Aorta (tissue), 5 donors: ENCODE measurements at places on chromosomes 5 and 9. TPM values are rescaled to one million over a fixed set of nuclear protein-coding genes. Genes with fewer than 3 reads are reported as not detected.

Gene PHF24
- 0.88 TPM for total RNA-seq

Gene GOLM1
- total RNA-seq: 29.4 TPM

DNA sequence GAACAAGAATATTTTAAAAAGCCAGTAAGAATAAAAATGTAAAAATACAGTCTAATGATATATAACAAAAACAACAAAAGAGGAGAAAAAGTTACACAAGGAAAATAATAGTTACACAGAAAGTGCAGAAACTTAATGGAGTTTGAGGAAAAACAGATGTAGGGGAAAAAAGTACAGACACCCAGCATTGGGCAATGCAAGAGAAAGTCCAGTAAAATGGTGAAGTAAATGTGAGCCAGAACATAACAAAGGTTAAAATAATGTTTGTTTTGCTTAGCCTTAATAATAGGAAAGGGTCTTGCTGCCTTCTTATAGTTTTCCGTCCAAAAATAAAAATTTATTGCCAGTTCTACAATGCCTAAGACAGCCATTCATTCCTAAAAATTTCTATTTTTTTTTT, 364.2 kb downstream of the NNT start:
- no peak for DNase-seq
- H3K4me3 ChIP-seq: no peak overlapping the region
- H3K4me1 ChIP-seq: no peaks in the 10 kb centered on the region
- H3K27me3 ChIP-seq: no peaks in the 10 kb centered on the region
- no peak overlapping the region for H3K27ac ChIP-seq

DNA sequence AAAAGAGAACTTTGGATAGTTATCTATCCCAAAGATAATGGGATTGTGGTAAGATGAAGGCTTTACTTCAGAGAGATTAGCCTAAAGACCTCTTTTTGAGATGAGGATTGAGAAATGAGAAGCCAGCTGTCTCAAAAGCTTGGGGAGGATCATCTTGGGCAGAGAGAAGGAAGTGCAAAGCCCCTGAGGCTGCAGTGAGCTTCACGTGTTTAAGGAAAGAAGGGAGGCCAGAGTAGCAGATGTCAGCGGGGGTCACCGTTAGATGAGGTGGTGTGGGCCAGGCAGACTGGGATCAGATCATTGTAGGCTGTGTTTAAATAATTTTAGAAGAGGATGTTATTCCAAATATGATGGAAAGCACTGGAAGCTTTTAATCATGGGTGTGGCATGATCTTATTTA, 270.1 kb downstream of the ARHGEF28 start:
- DNase-seq: no peak
- peaks cover 2% of the 10 kb centered on the region for H3K36me3 ChIP-seq
- no peak overlapping the region for H3K27ac ChIP-seq
- no peaks in the 10 kb centered on the region for H3K4me1 ChIP-seq
- H3K27me3 ChIP-seq: no peaks in the 10 kb centered on the region

GRCh38 chr9:36872641-36873040, 161.4 kb downstream of the PAX5 start:
- H3K4me3 ChIP-seq: no peak overlapping the region
- no peak overlapping the region for H3K27ac ChIP-seq
- peak; percentile 24 for DNase-seq
- H3K4me1 ChIP-seq: no peaks in the 10 kb centered on the region
- H3K36me3 ChIP-seq: no peaks in the 10 kb centered on the region

DNA sequence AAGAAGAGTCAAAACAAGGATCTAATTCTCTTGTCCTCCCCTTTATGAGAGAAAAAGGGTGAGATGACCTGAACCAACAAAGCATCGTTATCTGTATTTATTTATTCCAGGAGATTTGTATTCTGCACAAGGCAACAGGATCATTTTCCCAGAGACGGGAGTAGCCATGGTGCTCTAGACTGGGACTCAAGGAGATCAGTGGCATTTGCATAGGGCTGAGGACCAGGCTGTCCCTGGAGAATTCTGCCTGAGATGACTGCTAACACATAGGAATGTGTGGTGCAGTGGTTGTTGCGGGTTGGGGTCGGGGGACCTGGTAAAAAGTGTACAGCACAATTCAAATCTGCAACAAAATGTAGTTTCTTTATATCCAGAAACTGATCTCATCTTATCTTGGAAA, 22.3 kb upstream of the ZNF474 start:
- H3K36me3 ChIP-seq: no peaks in the 10 kb centered on the region
- peaks cover 2% of the 10 kb centered on the region for H3K27me3 ChIP-seq
- DNase-seq: no peak
- no peak overlapping the region for H3K27ac ChIP-seq
- H3K4me3 ChIP-seq: no peak overlapping the region

GRCh38 chr5:65699338-65699737, 22.6 kb downstream of the SGTB start:
- H3K4me3 ChIP-seq: no peak overlapping the region
- no peak overlapping the region for H3K27ac ChIP-seq
- no peaks in the 10 kb centered on the region for H3K36me3 ChIP-seq
- H3K4me1 ChIP-seq: no peaks in the 10 kb centered on the region
- DNase-seq: no peak
